ENCODE measurements at places on chromosomes 16 and 17.

DNA sequence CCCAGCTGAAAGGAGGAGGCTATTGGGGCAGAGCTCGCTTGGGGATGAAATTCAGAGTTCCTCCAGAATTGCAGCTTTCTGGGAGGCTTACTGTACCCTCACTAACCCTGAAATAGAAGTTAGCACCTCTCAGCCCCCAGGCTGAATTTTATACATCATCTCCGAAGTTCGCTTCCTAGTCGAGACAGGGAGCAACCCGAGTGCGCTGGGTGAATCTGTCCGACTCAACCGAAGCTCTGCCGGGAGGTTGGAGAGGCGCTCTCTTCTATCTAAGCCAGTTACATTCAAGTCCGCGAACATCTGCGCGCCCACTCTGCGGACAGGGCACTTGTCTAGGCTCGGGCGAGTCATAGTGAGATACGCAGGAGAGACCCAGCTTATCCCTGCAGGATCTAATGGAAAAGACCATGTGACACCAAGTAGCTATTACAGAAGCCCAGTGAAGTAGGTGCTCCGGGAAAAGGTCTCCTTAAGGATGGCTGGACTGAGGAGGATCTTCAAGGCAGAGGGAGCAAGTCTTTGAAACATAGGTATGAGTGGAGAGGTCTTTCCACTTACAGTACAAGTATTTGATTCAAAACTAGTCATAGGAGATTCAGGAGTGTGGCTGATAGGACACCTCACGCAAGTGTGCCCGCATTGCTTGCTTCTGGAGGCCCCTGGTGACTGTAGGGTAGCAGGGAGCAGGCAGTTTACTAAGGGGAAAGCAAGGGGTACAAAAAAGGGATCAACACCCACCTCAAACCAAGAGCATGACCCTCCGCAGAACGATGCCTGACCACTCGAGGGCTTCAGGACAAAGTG is 646 bp upstream of the HES7 start:
- DNase-seq = no peak

DNA sequence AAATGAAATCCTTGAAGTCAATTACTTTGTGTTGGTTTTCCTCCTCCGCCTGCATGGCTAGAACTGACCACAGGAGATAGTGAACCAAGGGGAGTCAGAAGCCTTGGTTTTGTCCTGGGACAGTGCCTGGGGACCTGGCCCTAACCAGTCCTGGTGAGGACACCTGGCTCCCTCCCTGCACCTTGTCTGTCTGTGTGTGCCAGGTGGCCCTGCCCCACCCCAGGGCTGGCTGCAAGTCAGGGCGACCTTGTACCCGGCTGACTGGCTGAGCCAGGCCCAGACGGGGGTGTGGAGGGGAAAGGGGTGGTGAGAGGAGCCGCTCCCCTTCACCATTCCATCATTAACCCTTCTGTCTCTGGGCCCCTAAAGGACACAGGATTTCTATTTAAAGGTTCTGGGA is 3.4 kb downstream of the RAPGEFL1 start:
- no peak for DNase-seq

DNA sequence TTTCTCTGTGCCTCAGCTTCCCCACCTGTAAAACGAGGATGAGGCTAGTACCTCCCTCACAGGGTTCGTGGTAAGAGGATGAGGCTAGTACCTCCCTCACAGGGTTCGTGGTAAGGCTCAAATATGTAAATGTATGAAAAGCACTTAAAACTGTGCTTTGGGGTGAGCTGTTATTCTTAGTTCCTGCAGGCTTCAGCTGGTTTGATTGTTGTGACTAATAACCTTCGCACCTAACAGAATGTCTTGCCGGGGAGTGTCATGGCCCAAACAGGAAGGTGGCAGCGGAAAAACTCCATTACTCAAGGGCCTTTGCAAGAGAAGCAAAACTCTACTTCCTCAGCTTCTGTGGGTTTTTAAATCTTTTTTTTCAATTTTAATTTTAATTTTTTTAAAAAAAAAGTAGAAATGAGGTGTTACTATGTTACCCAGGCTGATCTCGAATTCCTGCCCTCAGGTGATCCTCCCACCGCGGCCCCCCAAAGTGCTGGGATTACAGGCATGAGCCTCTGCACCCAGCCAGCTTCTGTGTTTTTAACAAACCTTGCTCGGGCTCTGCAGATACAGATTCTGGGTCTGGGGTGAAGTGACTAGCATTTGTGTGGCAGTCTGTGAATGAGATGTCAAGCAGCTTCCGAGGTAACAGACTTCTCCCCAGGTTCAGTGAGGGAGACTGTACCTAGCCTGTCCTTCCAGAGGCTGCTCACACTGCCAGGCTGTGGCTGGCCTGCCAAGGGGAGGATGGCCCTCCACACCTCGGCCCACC is 103.0 kb downstream of the RAB11FIP4 start:
- DNase-seq = no peak

GRCh38 chr16:59686405-59686804 is 952.3 kb upstream of the GOT2 start:
- no peak for DNase-seq

GRCh38 chr17:32899236-32900013 is 22.5 kb upstream of the MYO1D start:
- DNase-seq = no peak

GRCh38 chr16:29824589-29825144 is 4.4 kb downstream of the MVP start:
- no peak for DNase-seq

DNA sequence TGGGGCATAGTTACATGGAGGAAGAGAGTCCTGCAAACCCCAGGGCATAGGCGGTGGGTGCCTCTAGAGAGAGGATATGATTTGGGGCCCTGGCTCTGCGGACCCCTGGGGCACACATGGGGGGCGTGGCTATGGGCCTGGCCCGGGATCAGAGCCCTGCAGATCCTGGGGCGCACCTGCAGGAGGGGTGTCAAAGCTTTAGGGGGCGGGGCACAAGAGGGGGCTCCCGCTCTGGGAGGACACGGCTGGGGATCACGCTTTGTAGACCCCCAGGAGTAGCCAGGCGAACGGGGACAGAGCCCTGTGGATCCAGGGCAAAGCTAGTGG is 497 bp downstream of the BCL7C start:
- no peak for DNase-seq

- no peak for DNase-seq
These were observed 10.4 kb downstream of the CPPED1 start for GRCh38 chr16:12793120-12793864.

- DNase-seq = no peak
These were observed 180.9 kb downstream of the RAB11FIP4 start for GRCh38 chr17:31572341-31572740.

- DNase-seq = no peak
These were observed 13.1 kb upstream of the SEPHS2 start for GRCh38 chr16:30458561-30459394.

GRCh38 chr16:15947983-15948509 is 1.4 kb upstream of the ABCC1 start:
- DNase-seq = no peak

DNA sequence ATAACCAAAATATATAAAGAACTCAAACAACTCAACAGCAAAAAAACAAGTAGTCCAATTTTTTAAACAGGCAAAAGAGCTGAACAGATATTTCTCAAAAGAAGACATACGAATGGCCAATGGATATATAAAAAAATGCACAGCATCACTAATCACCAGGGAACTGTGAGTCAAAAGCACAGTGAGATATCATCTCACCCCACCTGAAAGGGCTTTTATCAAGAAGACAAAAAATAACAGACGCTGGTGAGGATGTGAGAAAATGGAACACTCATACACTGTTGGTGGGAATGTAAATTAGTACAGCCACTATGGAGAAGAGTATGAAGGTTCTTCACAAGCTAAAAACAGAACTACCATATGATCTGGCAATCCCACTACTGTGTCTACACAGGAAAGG is 7.4 kb downstream of the XYLT1 start:
- DNase-seq = no peak

DNA sequence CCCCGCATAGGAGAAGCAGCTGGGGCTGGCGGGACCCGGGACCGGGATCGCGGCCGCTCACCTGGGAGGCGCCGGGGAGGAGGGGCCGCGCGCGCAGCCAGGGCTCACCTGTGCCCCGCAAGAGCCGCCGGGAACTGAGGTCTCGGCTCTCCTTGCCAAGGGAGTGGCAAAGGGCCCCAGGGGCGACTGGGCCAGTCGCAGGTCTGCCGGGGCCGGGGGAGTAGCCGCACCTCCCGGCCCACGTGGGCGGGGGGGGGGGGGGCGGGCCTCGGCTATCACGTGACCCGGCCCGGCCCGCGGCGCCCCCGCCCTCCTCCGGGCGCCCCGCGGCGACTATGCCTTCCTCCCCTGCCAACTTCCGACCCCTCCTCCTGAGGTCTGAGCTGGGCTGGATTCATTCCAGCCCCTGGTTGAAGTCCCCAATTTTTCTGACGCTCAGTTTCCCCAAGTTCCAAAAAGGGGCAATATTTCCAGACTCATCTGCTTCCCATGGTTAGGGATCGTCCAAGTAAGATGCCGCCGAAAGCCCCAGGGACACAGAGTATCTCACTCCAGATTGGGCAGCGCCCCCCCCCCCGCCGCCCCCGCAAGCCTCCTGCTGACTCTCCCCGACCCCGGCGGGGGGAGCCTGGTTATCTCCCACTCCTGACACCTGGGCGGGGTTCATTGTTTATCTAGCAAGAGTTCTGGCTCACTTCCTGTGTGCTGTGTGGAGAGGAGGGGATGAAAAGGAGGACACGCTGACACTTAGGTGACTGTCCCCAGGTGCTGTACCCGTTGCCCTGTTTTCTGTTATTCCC is at the start of gene TMC6:
Gene TMC6 (minus strand): TSS at position 205 of the 800 bp plus-strand sequence. CDS start 1,923 bp downstream, outside the sequence.
- DNase-seq = no peak

DNA sequence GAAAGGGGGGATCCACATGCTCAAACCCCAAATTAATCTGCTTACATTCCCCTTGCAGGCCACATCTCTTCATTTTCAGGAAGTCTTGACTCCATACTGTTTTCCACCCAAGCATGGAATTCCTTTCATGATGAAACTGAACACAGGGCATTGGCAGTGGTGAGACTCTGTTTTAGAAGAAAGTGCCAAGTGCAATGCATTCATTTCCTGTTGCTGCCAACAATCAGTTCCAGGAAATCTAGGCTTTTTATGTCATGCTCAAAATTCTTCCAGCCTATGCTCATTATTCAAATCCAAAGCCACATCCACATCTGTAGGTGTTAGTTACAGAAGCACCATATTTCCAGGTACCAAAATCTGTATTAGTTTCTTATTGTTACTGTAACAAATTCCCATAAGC is 4.1 kb downstream of the CCL2 start:
- DNase-seq = no peak

DNA sequence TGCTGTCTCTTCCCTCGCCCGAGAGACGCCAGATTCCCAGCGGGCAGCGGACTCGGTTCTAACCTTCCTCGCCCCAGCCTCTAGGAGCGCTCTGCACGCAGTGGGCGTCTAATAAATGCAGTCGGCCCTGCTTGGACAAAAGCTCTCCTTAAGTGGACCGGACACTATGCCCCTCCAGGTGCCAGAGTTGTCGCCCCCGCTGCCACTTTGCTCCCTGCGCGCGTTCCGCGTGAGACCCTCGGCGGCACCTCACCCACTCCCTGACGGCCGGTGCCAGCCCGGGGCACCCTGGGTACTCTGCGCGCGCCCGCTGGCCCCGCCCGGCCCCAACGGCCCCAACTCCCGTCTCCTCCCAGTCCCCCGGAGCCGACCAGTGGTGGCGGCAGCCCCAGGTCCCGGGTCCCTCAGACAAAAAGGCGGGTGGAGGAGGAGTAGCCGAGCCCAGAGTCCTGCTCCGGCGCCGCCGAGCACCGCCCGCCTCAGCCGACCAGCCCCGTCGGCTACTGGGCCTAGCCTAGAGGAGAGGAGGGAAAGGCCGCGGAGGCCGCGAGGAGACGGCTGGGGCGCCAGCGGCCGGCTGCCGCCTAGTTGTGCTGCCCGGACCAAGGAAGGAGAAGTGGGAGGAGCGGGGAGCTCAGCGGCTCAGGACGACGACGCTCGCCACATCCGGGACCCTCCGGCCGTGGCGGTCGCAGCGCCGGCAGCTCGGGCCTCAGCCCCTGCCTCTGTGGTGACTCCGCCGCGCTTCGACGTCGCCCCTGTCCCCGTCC is 123.0 kb downstream of the GOSR1 start:
- DNase-seq = no peak

DNA sequence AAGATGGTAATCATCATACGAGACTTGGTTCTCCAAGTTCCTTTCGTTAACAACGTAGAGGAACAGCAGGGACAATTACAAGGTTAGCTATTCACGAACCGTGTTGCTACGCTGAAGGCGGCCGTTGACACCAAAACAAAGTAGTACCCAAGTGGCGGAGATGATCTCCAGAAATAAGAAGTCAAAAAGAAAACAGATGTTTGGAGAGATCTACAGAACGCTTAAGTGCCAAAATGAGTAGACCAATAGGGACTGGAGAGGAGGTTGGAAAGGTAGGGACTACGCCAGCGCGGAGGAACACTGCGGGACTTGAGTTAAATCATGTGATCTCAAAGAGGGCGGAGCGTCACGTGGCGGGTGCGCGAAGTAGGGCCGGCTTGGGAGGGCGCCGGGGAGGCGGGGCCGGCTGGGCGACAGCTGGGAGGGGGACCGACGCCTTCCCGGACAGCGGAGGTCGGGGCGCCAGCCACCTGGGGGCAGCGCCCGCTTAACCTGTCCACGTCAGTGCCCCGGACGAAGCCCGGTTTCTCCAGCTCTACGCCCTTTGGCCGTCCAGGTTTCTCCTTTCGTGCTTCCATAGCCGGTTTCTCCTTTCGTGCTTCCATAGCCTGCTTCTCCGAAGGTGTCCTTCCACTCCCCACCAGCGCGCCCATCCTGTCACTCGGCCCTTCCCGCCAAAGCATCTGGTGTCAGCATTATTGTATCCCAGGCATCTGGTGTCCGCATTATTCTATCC is 636 bp upstream of the GABARAP start:
- peak; percentile 87 for DNase-seq

DNA sequence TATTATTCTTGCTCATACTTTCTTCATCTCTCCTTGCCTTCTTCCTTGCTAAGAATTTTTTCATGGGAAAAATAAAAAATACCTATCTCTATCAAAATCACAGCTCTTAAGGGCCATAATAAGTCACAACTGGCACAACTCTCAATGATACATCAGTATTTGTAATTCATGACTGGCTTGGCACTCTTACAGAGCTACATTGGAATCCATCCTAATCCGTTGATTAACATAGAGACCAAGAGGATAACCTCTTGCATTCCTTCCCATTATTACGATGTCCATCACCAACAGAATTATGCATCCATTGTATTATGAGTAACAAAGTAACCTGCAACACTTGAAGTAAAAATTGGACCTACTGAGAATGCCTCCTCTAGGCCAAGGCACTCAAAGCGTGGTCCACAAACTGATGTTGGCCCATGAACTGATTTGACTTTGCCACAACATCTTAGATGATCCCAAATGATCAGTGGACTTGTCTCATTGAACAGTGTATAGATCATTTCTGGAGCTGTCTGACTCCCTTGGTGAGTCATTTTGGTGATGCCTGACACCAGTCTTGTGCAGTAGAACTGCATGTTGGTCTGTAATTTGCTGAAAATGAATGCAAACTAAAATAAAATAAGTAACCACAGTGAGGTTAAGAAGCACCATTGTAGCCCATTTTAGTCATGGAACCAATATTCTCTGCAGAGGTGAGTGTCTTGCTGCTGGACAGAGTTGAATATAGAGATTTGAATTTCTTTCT is 163.2 kb downstream of the AXIN2 start:
- DNase-seq = no peak

- no peak for DNase-seq
These were observed 220.9 kb downstream of the ZNF423 start for GRCh38 chr16:49635009-49635350.
